ENCODE measurements at places on chromosomes 16 and 17.

- DNase-seq, result no peak
Measured at GRCh38 chr16:30889721-30890120, 4.2 kb downstream of the BCL7C start.

GRCh38 chr17:76678330-76678729 is 32.4 kb downstream of the MXRA7 start:
- no peak for DNase-seq

DNA sequence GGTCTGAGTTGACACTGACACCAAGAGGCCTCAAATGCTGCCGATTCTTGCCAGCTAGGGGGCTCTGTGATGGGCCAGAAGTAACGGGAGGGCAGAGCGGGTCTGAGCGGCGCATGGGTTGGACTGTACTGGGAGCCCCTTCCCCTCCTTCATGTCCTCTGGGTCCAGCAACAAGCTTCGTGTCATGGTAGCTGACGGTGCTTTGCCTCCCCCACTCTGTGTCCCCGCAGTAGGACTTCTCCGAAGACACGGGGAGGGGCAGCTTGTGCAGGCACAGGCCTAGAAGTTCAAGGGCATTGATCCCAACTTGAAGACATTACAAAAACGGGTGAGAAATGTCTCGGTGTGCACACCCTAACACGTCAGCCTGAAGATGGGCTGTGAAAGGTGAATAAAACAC is 39.8 kb upstream of the DNAH17 start:
- no peak for DNase-seq

GRCh38 chr17:43330876-43331639 is 67.7 kb upstream of the ARL4D start:
- DNase-seq, result no peak

- DNase-seq, result no peak
Measured at GRCh38 chr17:7204336-7204735, 15.3 kb downstream of the DLG4 start.

- DNase-seq, result peak; percentile 81
Measured at GRCh38 chr17:15490634-15491261, 23.3 kb upstream of the CDRT4 start.

DNA sequence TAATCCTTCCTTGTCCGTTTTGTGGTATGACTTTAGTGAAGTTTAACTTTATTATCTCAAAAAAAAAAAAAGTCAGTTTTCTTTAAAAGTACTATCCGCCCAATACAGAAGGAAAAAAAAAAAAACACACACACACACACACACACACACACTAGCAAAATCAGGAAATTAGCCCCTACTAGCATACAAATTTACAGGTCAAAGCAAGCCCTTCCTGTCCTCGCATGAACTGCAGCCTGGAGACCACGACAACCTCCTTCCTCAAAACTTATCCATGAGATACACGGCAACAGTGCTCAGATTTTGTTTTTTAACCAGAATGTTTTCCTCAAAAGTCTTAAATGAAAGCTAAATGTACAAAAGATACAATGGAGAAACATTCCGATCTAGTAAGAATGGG is 16.2 kb downstream of the NCOR1 start:
- no peak for DNase-seq

- no peak for DNase-seq
Measured at GRCh38 chr17:66431910-66432309, 129.5 kb downstream of the PRKCA start.

- DNase-seq, result no peak
Measured at GRCh38 chr17:77770331-77771105, 188.0 kb upstream of the TNRC6C start.

GRCh38 chr16:23679986-23680336 is 1.3 kb downstream of the PLK1 start:
- DNase-seq, result no peak

DNA sequence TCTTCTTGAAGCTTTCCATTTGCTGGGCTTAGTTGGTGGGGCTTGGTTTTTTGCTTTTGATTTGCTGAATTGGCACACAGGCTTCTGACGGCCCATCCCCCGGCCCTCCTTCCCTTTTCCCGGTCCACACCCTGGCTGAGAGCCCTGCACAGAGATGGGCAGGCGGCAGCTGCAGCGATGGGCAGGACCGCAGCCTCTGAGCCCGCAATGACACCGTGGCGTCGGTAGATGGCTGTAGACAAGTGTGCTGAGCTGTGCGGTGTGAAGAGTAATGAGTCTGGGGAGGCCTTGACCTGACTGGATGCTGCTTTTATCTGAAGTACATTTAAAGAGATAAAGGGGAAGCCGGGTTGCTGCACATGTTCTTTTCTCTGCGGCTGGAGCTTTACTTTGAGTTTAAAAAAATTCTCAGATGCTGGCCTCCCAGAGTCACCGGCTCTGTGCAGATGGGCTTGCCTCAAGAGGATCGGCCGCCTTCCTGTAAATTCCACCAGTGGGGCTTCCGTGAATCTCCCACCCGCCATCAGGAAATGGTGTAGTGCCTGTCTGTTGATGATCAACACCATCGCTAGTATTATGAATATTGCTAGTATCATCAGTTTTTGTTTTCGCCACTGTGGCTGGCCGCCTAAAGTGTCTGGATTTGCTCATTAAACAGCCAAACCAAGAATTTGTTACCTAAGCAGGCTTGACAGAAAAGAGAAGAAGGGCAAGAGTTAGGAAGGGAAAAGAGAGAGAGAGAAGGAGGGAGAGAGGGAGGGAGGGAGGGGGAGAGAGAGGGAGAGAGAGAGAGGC is 245.6 kb upstream of the RBFOX1 start:
- DNase-seq, result no peak

DNA sequence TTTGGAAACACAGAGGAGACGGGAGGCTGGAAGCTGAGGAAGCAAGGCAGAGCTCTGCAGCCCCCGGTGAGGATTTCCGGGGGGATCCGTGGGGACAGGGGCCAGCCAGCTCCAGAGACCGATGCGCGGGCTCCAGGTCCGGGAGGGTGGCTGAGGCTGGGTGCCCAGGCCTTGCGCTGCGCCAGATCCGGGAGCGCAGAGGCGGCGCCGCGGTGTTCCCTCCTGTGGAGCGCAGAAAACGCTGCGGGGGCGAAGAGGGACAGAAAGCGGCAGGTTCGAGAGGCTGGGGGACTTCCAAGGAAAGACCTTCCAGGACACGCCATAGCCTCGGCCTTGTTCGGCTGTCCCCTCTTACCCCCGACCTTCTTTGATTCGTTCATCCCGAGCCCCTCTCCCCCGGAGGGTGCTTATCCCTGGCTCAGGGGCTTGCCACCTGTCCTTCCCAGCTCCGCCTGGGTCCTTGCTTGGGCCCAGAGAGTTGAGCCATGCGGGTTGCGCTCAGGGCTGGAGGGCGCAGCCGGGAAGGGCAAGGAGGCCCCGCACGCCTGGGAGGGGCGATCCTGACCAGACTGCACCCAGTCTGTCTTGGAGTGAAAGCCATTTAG is 697 bp upstream of the SHISA9 start:
- no peak for DNase-seq

DNA sequence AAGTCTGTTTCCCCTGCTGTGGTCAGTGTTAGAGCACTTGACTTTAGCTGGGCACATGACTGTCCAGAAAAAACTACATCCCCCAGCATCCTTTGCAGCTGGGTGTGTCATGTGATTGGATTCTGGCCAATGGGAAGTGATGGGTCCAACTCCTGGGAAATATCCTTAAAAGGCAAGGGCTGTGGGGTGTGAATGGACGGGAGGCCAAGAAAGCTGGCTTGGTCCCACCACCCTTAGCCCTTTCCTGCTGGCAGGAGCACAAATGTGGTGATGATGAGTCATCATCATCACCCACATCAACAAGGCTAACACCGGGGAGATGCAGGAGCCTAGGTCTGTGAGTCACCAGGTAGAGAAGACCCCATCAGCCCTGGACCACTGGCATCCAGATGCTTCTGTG is 341.7 kb downstream of the C16orf95 start:
- peak; percentile 89 for DNase-seq

DNA sequence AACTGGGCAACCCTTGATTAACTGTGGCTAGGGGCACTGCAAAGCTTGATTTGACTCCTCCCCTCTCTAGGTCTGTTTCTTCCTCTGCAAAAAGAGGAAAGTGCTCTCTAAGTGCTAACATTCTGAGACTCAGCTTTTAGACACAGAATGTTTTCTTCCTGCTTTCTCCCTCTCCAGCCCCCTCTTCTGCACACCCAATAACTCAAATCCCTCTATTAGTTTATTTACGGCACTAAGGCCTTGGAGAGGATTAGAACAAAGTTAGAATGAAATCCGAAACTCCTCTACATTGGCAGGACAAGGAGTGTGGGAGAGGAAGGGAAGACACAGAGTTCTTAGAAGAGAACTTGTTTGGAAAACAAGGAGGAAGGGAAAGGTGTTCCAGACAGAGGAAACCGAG is 3.3 kb upstream of the SBK1 start:
- DNase-seq, result no peak

DNA sequence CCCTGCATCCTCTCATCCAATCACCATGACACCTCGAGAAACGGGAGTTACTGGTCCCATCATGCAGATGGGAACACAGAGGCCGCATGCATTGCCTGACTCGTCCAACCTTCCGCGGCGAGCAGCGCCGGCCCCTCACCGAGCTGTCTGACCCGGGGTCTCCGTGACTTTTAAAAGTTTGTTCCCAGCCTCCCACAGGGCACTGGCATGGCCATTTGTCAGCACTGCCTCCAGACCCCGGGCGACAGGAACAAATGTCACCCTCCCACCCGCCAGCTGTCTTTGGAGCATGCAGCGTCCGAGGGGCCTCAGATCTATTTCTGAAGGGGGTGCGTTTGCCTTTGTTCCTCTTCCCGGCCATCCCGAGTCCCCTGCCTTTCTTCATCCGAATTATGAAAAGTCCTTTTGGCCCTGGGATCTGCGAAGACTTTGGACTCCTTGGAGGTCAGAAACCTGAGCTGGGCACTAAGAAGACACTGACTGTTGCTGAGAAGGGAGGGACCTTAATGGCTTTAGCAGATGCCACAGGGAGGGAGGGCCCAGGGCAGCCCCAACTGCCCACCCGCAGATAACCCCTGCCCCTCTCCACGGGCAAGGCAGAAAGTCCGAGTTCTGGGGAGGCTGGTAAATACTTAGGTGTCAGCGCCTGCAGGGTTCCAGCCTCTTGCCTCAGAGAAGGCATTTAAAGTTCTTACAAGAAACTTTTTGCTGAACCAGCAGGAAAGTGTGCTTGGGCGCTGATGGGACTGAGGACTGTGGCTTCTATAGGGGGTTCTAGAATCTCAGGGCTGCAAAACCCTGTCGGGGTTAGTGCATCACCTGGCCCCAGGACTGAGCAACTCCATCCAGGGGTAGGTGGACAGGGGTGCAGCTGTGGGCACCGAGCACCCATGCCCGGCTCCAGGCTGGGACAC is 348.1 kb downstream of the FOXL1 start:
- no peak for DNase-seq

GRCh38 chr17:35235917-35236316 is 7.0 kb upstream of the SLFN5 start:
- no peak for DNase-seq

GRCh38 chr17:36829676-36830075 is 107.6 kb upstream of the LHX1 start:
- no peak for DNase-seq

- no peak for DNase-seq
Measured at GRCh38 chr17:67837965-67838364, 12.7 kb downstream of the BPTF start.

GRCh38 chr17:74466111-74466827 is at the start of gene CD300A:
Gene CD300A (plus strand): TSS chr17:74466634. CDS start chr17:74466704, 70 bp downstream.
- DNase-seq, result no peak

- DNase-seq, result no peak
Measured at GRCh38 chr17:78838574-78839005, 2.0 kb downstream of the USP36 start.

- DNase-seq, result no peak
Measured at GRCh38 chr17:42055496-42055895, 5.1 kb upstream of the C17orf113 start.

DNA sequence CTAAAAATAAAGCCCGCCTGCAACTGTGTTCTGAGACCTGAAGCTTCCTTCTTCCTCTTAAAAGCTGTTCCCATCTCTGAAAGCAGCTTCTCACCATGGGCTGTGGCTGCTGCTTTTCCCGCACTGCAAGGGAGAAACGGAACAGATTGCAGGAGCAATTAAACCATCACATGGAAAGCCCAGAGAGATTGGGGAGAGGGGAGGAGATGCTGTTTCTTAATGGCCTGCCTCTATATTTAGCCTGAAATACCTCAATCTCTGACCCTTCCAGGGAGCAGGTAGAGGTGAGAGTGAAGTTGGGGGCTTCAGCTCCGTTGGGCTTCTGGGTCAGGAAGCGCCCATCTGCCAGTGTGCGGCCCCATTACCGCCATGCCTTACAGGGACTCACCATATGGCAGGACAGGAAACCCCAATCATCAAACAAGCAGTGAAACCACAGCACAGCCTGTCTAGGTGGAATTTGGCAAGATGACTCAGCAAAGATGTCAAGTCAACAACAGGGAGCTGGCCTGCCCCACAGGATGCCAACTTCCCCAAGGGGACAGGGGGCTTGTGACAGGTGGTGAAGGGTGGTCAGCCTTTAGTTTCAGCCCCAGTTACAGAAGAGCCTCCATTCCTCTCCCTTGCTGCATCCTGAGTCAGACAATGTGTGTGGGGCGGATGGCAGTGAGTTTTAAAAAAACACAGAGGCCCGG is 286.6 kb upstream of the CCL2 start:
- DNase-seq, result no peak

- DNase-seq, result no peak
Measured at GRCh38 chr17:4739122-4740024, at the start of the genes CXCL16 and ZMYND15. Gene CXCL16 (minus strand): TSS chr17:4739928. CDS start chr17:4739339, 589 bp downstream. Gene ZMYND15 (plus strand): TSS chr17:4739833. CDS start chr17:4740549, 716 bp downstream.

GRCh38 chr17:82647593-82648164 is 565 bp downstream of the WDR45B start:
- DNase-seq, result no peak

DNA sequence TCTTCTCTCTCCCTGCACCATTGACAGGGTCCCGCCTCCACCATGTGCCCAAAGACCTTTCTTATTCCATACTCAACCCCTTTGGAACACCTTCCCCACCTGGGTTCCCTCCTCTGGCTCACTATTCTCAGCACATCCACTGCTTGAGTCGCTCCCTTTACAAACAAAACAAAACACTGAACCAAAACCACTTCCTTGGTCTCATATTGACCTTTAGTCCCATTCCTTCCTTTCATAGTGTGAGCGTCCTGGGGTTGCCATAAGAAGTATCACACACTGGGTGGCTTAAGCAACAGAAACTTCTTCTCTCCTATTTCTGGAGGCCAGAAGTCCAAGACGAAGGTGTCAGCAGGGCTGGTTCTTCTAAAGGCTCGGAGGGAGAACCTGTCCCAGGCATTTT is 6.1 kb upstream of the TNRC6C start:
- no peak for DNase-seq

- DNase-seq, result no peak
Measured at GRCh38 chr16:56288019-56288418, 96.7 kb downstream of the GNAO1 start.

DNA sequence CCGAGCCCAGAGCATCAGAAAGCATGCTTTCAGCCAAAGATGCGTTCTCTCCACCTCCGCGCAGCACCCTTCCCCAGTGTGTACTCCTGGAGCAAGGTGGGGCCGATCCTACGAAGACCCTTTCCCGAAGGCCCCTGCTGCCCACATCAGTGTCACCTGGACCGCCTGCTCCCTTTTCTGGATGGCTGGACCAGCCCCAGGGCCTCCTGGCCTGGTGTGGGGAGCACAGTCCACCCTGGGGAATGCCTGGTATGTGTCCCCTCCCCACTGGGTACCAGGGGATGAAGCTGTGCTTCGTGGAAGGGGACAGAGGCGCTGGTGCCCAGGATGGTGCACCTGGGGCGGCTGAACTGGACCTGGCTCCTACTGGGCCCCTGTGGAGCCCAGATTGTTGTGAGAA is 173.8 kb downstream of the SEC14L1 start:
- no peak for DNase-seq

- DNase-seq, result no peak
Measured at GRCh38 chr17:83085103-83085502, 5.7 kb downstream of the METRNL start.

All from HCT116 (cell line).